HTR-8/SVneo (cell line): ENCODE measurements at places on chromosomes 3 and 15.

GRCh38 chr15:66293419-66294156 is at the start of gene DIS3L:
DIS3L (plus strand) TSS chr15:66293568; CDS start chr15:66293597, 29 bp downstream.
- peak; percentile 53 for DNase-seq

- no peak for DNase-seq
These were observed 56.9 kb upstream of the PDZRN3 start for GRCh38 chr3:73681610-73682009.

DNA sequence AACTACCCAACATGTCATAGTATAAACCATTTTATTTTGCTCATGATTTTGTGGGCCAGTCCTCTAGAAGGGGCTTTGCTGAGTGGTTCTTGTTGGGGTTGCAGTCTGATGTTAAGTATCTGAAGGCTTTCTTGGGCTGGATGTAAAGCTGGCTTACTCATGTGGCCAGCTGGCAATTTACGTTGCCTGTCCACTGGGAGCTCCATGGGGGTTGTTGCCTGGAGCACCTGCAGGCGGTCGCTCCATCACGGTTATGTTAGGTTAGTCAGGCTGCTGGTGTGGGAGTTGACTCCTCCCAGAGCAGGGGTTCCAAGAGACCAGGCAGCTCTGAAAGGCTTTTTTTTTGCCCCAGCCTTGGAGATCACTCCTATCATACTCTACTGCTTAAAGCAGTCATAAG is 98.1 kb downstream of the NR1D2 start:
- DNase-seq, result no peak

GRCh38 chr15:92724144-92724543 is 68.6 kb upstream of the FAM174B start:
- no peak for DNase-seq

- DNase-seq, result no peak
These were observed 3.9 kb upstream of the PSTPIP1 start for GRCh38 chr15:76991048-76991447.

DNA sequence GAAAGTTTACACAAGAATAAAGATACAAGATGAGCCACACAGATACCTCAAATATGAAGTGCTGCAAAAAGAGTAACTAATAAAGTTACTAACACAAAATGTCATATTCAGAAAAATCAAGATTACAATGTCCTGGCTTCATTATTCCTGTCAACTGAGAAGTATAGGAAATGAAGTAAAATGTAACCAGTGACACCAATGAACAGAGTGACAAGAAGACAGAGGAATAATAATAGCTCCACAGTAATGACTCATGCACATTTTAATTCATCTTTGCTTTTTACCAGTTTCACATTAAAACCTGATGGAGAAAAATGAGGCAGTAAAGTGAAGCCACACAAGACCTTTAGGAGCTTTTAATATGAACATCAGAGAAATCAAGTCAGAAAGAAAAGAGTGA is 214.1 kb downstream of the ZBBX start:
- DNase-seq, result no peak

GRCh38 chr3:100761951-100762350 is 52.7 kb downstream of the TFG start:
- no peak for DNase-seq
